ENCODE measurements at places on chromosomes 6 and 20. TPM values are rescaled to one million over a fixed set of nuclear protein-coding genes. Genes with fewer than 3 reads are reported as not detected.
A peak's percentile ranks its signal among the peaks of the same experiment; 100 is the strongest.

- DNase-seq: no peak
Observed at GRCh38 chr20:11502061-11502460, 415.6 kb upstream of the BTBD3 start.

DNA sequence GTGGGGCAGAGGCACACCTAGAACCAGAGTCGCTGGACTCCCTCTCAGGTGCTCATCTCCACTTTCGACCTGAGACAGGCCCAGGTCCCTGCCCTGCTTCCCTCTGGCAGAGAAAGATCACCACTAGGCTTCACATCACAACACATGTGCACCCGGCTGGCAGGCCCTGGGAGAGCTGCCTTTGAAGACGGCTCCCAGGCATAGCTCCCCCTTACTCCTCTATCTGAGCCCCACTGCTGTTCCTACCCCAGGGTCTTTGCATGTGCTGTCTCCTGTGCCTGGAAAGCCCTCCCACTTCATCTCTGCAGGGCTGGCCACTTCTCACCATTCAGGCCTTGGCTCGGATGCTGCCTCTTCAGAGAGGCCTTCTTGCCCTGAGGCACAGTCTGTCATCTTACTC lies 89.2 kb downstream of the NOL4L start:
- DNase-seq: peak; percentile 31

- no peak for DNase-seq
Observed at GRCh38 chr20:57412347-57413029, 21.3 kb downstream of the RBM38 start.

DNA sequence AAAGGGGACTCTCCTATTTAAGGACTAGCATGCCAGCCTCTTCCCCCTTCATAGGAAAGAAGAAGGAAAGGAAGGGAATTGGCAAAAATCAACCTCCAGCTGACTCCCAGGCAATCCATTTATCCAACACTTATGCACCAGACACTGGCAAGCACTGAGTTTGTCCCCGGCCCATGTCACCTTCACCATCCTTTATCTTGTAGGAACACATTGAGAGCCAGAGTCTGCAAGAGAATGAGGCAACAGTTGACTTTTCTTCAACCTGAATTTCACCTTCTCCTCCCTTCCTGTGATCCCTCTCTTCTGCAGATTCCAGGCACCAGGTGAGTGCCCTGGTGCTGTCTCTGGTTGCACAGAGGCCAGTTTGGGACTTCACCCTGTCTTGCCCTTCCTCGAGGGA lies 264.3 kb upstream of the ECI2 start:
- DNase-seq: no peak

DNA sequence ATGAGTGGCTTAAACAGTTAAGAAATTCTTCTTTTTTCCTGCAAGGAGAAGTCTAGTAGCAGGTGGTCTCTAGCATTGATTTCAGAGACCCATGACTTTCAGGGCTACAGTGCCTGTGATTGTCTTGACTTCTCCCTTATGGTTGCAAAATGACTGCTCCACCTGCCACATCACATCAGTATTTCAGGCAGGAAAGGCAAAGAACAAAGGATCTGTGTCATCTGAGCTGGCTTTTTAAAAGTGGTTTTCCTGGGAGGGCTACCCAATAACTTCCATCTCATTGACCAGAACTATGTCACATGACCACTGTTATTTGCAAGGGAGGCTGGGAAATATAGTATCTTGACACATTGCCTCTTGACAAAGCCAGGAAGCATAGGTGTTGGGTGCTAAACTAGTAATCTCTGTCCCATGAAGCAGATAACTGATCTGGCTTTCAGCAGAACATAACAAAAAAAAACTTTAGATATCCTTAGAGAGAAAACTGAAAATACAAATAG lies 226.2 kb downstream of the DHX35 start:
- no peak for DNase-seq

DNA sequence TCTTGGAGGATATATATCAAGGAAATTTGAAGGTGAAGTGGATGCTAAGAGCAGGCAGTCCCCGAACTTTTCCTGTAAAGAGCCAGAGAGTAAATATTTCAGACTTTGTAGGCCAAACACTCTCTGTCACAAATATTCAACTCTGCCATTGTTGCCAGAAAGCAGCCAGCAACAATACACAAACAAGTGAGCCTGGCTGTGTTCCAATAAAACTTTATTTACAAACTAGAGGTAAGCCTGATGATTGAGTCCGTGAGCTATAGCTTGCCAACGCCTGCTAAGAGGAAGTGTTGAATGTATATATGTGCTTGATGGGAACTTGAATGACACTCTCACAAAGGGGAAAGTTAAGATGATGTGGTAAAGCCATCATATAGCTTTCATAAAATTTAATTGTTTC lies 166.0 kb upstream of the PLN start:
- no peak for DNase-seq

DNA sequence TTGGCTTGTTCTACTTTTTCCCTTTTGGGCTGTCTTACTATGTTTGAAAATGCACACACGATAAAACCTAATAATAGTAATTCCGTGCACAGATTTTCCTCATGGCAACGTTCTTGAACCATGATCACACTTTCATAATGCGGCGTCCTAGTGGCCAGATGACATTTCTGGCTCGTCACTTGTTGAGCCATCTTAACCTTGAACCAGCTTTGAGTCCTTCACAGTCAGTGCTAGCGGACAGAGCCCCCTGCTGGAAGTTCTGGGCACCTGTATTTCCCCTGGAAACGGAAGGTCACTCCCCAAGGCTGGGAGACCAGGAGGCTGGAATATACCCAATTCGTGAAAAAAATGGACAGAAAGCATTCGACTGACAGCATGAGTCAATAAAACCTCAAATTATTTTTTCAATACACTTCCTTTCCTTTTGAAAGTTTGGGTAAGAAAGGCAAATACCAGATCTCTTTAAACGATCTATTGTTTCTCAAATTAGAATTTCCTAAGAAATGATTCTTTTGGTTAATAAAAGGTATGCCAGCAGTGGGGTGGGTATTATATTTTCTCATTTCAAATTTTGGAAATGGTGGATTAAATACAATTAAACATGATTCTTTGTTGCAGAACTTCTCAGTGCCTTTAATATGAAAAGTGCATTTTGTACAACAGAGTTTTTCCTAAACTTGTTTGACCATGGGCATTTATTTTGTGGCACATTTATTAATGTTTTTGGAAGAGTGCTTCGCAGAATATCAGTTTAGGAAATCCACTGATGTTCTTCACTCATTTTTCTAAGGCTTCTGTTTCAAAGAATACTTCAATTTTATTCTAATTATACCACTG lies 542.3 kb downstream of the QKI start:
- peak; percentile 80 for DNase-seq

The MACROD2 gene
- 2.5 TPM for total RNA-seq

The WFDC5 gene
- total RNA-seq: not detected

The MUC21 gene
- not detected for total RNA-seq

The ARID1B gene
- 61.1 TPM for total RNA-seq

The DYNLT1 gene
- total RNA-seq: 112 TPM

The MMP24 gene
- not detected for total RNA-seq

The GHRH gene
- not detected for total RNA-seq
